Left ventricle myocardium inferior (tissue), 1 donor: ENCODE measurements at places on chromosomes 16 and 17. TPM values are rescaled to one million over a fixed set of nuclear protein-coding genes. Genes with fewer than 3 reads are reported as not detected.

Gene CD300E
- 0.30 TPM for total RNA-seq

Gene FAM83G
- total RNA-seq: 2.2 TPM

Gene MGAT5B
- total RNA-seq: 0.08 TPM

Gene ADAMTS18
- total RNA-seq: not detected

Gene DLX3
- not detected for total RNA-seq

Gene MT1A
- 1.2 TPM for total RNA-seq

Gene SDK2
- 2.2 TPM for total RNA-seq

Gene SLC13A5
- not detected for total RNA-seq

Gene YBX2
- total RNA-seq: 0.77 TPM

Gene PHOSPHO1
- total RNA-seq: 0.52 TPM

GRCh38 chr17:72530454-72530853 lies 409.6 kb downstream of the SOX9 start:
- peaks cover 26% of the 10 kb centered on the region for H3K27me3 ChIP-seq
- no peak overlapping the region for H3K27ac ChIP-seq

DNA sequence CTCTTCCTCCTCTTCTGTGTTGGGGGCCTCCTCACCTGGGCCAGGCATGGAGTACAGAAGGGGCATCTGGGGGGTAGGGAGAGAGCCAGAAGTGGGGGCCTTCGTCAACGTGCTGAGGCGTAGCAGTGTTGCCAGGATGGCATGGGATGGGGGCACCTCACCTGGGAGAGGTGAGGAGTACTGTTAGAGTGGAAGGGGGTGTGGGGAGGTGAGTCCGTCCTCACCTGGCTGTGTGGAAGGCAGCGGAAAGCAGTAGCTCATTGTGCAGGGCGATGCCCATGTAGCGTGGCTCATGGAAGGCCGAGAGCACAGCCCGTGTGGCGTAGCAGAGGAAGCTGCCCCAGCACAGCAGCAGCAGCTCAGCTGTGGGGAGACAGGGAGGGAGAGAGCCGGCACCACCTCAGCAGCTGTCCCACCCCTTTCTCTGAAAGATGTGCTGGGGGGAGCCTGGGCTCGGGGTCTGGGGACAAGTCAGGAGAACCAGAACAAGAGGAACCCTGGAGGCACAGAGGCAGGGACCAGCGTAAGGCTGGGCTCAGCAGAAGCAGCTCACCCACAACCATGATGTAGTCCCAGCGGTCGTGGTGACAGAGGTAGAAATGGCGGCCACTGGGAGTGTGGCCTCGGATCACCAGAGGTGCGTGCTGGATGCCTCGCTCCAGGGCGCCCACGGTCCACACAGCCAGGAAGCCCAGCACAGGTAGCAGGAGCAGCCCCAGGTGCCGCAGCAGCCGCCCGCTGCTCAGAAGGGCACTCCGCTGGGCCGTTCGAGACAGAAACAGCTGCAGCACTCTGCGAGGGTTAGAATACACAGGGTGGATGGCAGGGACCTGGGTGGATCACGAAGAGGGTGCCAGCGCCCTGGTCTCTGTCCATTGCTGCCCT lies 9.0 kb downstream of the GPR179 start:
- H3K27ac ChIP-seq: no peak overlapping the region
- peaks cover 64% of the 10 kb centered on the region for H3K27me3 ChIP-seq
- no peaks in the 10 kb centered on the region for H3K4me1 ChIP-seq
- no peak overlapping the region for H3K4me3 ChIP-seq

DNA sequence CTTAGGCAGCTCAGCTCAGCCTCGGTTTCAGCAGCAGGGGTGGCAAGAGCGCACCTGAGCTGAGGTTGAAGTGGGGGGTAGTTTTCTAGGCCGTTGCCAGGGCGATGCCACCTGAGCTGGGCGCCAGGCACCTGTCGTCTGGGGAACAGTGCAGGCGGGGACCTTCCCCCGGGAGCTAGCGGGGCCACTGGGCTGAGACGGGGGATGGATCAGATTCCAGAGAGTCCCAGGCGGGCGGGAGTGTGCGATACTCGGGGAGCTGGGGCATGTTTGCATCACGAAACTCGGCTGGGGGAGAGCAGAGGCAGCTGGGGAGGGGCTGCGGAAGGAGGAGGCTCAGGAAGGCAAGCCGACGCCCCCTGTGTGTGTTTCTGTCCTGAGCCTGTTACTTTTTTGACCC lies 477 bp upstream of the CLDN9 start:
- H3K36me3 ChIP-seq: no peaks in the 10 kb centered on the region
- no peak overlapping the region for H3K4me3 ChIP-seq
- no peaks in the 10 kb centered on the region for H3K4me1 ChIP-seq
- no peak overlapping the region for H3K27ac ChIP-seq
- H3K27me3 ChIP-seq: peaks cover 97% of the 10 kb centered on the region

GRCh38 chr16:9417898-9418297 lies 326.5 kb downstream of the HAPSTR1 start:
- H3K27ac ChIP-seq: no peak overlapping the region
- no peaks in the 10 kb centered on the region for H3K27me3 ChIP-seq
- no peak overlapping the region for H3K4me3 ChIP-seq
- no peaks in the 10 kb centered on the region for H3K36me3 ChIP-seq

GRCh38 chr17:21303441-21304065 lies 19.0 kb downstream of the MAP2K3 start:
- no peak overlapping the region for H3K4me3 ChIP-seq
- H3K27me3 ChIP-seq: no peaks in the 10 kb centered on the region
- H3K4me1 ChIP-seq: peaks cover 11% of the 10 kb centered on the region
- no peak overlapping the region for H3K27ac ChIP-seq

DNA sequence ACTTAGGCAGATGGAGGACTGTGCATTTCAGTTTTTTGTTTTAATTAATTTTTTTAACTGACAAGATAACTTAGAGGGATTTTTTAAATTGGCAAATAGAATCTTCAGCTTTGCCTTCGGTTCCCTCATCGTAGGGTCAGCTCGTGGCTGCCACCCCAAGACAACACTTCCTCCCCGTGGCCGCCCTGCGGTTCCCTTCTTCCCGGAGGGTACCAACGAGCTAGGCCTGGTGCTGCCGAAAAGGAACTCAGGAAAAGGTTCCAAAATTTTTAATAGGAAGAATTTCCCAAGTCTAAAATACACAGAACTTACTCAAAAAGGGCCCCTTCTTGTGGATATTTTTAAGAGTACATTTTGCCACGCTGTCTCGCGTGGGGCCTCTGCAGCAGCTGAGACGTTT lies 210.4 kb upstream of the CHMP6 start:
- DNase-seq: no peak
- H3K27ac ChIP-seq: peak overlapping the region; percentile 16
- no peaks in the 10 kb centered on the region for H3K27me3 ChIP-seq
- H3K4me1 ChIP-seq: peaks cover 12% of the 10 kb centered on the region

DNA sequence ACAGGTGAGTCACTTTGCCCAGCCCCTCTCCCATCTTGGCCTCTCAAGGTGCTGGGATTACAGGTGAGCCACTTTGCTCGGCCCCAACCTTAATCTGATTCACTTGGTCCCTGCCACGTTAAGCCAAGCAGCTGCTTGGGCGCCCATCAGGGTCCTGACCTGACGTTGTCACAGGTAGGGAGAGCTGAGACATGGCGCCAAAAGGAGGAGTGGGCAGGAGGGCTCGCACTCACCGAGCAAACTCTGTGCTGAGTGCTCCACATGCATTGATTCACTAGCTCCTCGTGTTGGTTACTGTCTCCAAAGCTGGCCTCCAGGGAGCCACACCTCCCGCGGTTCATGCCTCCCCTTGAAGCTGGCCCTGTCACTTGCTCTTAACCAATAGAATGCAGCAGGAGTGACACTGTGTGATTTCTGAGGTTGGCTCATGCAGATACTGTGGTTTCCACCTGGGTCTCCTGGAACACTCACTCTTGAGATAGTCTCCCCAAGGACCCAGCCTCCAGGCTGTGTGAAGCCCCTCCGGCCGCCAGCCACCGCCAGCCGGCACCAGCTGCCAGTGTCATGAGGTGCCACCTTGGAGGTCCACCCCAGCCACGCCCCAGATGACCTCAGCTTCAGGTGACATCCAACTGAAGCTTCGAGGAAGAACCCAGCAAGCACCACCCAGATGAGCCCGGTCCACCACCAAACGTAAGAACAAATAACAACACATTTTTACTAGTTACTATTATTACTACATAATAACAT lies 223.0 kb downstream of the GSG1L start:
- no peak for DNase-seq
- peaks cover 78% of the 10 kb centered on the region for H3K27me3 ChIP-seq
- no peak overlapping the region for H3K4me3 ChIP-seq
- H3K36me3 ChIP-seq: no peaks in the 10 kb centered on the region
- H3K27ac ChIP-seq: no peak overlapping the region

- no peaks in the 10 kb centered on the region for H3K4me1 ChIP-seq
- H3K36me3 ChIP-seq: no peaks in the 10 kb centered on the region
- peaks cover 13% of the 10 kb centered on the region for H3K27me3 ChIP-seq
Measured at GRCh38 chr16:51592535-51593300, 441.6 kb upstream of the SALL1 start.

GRCh38 chr17:48812001-48812400 lies 5.0 kb downstream of the TTLL6 start:
- peaks cover 12% of the 10 kb centered on the region for H3K27me3 ChIP-seq
- no peak overlapping the region for H3K27ac ChIP-seq
- no peak for DNase-seq
- H3K36me3 ChIP-seq: no peaks in the 10 kb centered on the region

- no peak overlapping the region for H3K4me3 ChIP-seq
- no peaks in the 10 kb centered on the region for H3K27me3 ChIP-seq
- no peaks in the 10 kb centered on the region for H3K4me1 ChIP-seq
- no peak overlapping the region for H3K27ac ChIP-seq
Measured at GRCh38 chr16:60642956-60643355, 1393.3 kb downstream of the CDH8 start.

DNA sequence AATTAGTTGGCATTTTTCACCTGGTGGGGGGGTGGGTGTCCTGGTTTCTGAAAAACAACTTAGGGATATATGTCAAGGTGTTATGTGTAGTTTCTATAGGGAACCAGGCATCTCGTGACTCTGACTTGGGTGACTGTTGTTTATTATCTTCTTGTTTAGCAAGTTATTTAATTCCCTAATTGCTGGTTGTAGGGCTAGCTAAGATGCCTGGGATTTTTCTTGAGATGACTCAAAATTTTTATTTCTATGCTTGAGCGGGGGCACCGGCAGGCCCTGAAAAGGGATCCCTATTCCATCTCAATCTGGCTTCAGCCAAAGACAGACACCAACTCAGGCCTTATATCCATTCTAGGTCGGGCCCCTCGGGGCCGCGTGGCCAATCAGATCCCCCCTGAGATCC lies 3.2 kb downstream of the DPH1 start:
- H3K36me3 ChIP-seq: peaks cover 31% of the 10 kb centered on the region
- H3K27ac ChIP-seq: no peak overlapping the region
- H3K27me3 ChIP-seq: peaks cover 9% of the 10 kb centered on the region
- H3K4me3 ChIP-seq: no peak overlapping the region

- H3K27me3 ChIP-seq: no peaks in the 10 kb centered on the region
- DNase-seq: no peak
- peak overlapping the region; percentile 9 for H3K27ac ChIP-seq
- peaks cover 71% of the 10 kb centered on the region for H3K4me1 ChIP-seq
- peaks cover 8% of the 10 kb centered on the region for H3K36me3 ChIP-seq
Measured at GRCh38 chr17:4247361-4247970, 16.3 kb downstream of the ANKFY1 start.

- DNase-seq: no peak
- no peak overlapping the region for H3K4me3 ChIP-seq
- H3K4me1 ChIP-seq: no peaks in the 10 kb centered on the region
- peaks cover 58% of the 10 kb centered on the region for H3K36me3 ChIP-seq
- no peak overlapping the region for H3K27ac ChIP-seq
Measured at GRCh38 chr16:27771201-27771910, 221.4 kb downstream of the KATNIP start.

GRCh38 chr16:48334325-48334724 lies 50.9 kb downstream of the SIAH1 start:
- no peaks in the 10 kb centered on the region for H3K27me3 ChIP-seq
- no peak overlapping the region for H3K27ac ChIP-seq
- DNase-seq: no peak
- peaks cover 31% of the 10 kb centered on the region for H3K4me1 ChIP-seq

GRCh38 chr16:85187002-85187401 lies 74.7 kb upstream of the CIBAR2 start:
- no peak overlapping the region for H3K4me3 ChIP-seq
- DNase-seq: peak; percentile 60
- peaks cover 10% of the 10 kb centered on the region for H3K36me3 ChIP-seq
- peaks cover 45% of the 10 kb centered on the region for H3K4me1 ChIP-seq
- H3K27ac ChIP-seq: peak overlapping the region; percentile 79

GRCh38 chr17:49260011-49260816 lies 29.6 kb upstream of the PHOSPHO1 start:
- peak overlapping the region; percentile 88 for H3K27ac ChIP-seq
- H3K27me3 ChIP-seq: no peaks in the 10 kb centered on the region
- H3K4me1 ChIP-seq: peaks cover 18% of the 10 kb centered on the region
- H3K36me3 ChIP-seq: no peaks in the 10 kb centered on the region
- H3K4me3 ChIP-seq: peak overlapping the region; percentile 66

DNA sequence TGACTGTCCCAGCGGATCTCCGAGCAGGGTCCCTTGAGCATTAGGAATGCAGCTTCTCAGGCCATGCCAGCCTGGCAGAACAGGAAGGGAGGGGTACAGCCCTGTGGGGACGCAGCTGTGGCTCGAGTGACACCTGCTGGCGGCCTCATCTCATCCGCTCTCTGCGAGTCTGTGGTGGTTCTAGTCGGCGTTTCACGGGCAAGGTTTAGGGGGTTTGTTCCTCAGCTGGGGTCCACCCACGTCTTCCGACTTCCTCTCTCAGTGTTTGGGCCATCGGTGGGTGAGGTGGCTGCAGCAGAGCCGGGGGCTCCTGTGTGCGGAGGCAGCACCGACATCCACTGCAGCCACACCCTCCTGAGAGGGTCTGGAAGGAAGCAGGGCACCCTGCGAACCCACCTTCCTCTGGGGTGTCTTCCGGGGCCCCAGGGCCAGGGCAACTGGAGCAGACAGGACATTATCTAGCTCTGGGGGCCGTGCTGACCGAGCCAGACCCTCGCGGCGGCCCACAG lies 33.3 kb downstream of the JPH3 start:
- H3K4me1 ChIP-seq: peaks cover 15% of the 10 kb centered on the region
- H3K4me3 ChIP-seq: peak overlapping the region; percentile 54
- H3K27me3 ChIP-seq: peaks cover 68% of the 10 kb centered on the region
- DNase-seq: peak; percentile 44

- H3K27me3 ChIP-seq: no peaks in the 10 kb centered on the region
- H3K27ac ChIP-seq: no peak overlapping the region
- H3K4me1 ChIP-seq: peaks cover 17% of the 10 kb centered on the region
- H3K4me3 ChIP-seq: no peak overlapping the region
- H3K36me3 ChIP-seq: peaks cover 72% of the 10 kb centered on the region
Measured at GRCh38 chr16:3292604-3293003, 9.3 kb downstream of the ZNF263 start.
